Lower lobe of right lung (tissue), 2 donors: ENCODE measurements at places on chromosomes 6 and 20.
A peak's percentile ranks its signal among the peaks of the same experiment; 100 is the strongest.

GRCh38 chr20:9286501-9287461 lies 217.9 kb downstream of the PLCB4 start:
- no peak overlapping the region for H3K27ac ChIP-seq
- H3K4me1 ChIP-seq, result no peaks in the 10 kb centered on the region
- no peak for DNase-seq
- H3K36me3 ChIP-seq, result no peaks in the 10 kb centered on the region
- H3K27me3 ChIP-seq, result no peaks in the 10 kb centered on the region
- no peak overlapping the region for H3K4me3 ChIP-seq

GRCh38 chr20:61490721-61491120 lies 238.7 kb downstream of the CDH4 start:
- H3K27ac ChIP-seq, result no peak overlapping the region
- H3K36me3 ChIP-seq, result no peaks in the 10 kb centered on the region
- no peak overlapping the region for H3K4me3 ChIP-seq
- no peaks in the 10 kb centered on the region for H3K4me1 ChIP-seq
- DNase-seq, result no peak
- H3K27me3 ChIP-seq, result peaks cover 10% of the 10 kb centered on the region

DNA sequence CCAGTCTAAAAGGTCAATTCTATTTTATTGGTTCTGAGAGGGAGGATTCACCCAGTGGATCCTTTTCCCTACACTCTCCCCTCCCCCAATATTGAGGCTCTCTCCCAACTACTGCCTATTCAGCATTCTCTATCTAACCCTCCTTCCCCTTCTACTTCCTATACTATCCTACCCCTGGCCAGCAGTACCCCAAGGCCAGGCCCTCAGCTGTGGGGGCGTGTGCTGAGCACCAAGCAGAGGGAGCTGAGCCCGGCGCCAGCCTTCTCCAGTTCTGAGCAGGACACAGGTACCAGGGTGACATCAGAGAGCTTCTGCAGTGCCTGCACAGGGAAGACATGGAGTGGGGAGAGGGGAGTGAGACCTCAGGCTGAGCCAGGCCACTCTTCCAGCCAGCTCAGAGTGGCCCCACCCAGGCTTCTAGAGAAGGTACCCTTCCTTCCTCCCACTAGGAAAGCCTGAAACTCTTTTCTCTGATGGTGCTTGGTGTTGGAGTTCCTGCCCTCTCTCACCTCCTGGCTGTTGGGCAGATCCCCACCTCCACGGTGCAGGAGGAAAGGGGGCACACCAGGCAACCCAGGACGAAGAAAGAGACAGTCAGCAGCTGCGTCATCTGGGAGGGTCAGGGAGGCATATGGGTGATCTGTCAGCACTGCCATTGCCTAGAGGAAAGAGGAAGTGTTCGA lies 1.9 kb downstream of the DDAH2 start:
- peaks cover 41% of the 10 kb centered on the region for H3K36me3 ChIP-seq
- H3K4me1 ChIP-seq, result peaks cover 54% of the 10 kb centered on the region
- H3K4me3 ChIP-seq, result peak overlapping the region; percentile 91
- peak overlapping the region; percentile 93 for H3K27ac ChIP-seq
- no peaks in the 10 kb centered on the region for H3K27me3 ChIP-seq

- no peak for DNase-seq
- H3K36me3 ChIP-seq, result no peaks in the 10 kb centered on the region
- no peaks in the 10 kb centered on the region for H3K4me1 ChIP-seq
Observed at GRCh38 chr20:60087563-60088105, 129.4 kb downstream of the CDH26 start.

- DNase-seq, result no peak
- no peaks in the 10 kb centered on the region for H3K27me3 ChIP-seq
- H3K4me3 ChIP-seq, result no peak overlapping the region
- peaks cover 27% of the 10 kb centered on the region for H3K36me3 ChIP-seq
Observed at GRCh38 chr6:166563805-166564204, 22.7 kb downstream of the RAMACL start.

DNA sequence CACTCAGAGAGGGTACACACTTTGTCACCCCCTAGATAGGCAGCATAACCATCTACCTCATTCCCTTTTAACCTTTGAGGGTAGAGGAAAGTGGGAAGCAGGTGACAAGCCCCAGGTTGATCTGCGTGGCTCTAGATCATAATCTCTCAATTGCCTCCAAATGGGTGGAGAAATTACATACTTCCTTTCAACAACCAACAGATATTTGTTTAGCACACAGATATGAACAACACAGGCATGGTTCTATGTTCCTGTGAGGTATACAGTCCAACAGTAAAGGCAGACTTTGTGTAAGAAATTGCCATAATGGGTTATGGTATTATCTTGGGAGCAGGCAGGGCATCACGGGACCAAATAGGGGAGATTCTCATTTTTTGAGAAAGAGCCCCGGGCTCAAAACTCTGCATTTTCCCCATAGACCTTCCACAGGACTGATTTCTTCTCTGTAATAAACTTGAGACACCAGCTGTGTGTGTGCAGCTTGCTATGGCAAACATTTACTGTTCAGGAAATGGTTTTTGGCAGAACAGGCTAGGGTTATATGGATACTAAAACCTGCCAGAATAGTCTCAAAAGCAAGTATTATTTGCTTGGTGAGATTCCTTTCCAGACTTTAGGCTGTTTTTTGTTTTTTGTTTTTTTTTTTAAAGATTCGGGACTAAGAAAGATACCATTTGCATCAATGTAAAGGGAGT lies 126.2 kb downstream of the CD164 start:
- no peaks in the 10 kb centered on the region for H3K27me3 ChIP-seq
- H3K36me3 ChIP-seq, result no peaks in the 10 kb centered on the region
- no peak overlapping the region for H3K4me3 ChIP-seq
- DNase-seq, result no peak
- no peak overlapping the region for H3K27ac ChIP-seq

- no peaks in the 10 kb centered on the region for H3K27me3 ChIP-seq
- DNase-seq, result no peak
- no peak overlapping the region for H3K27ac ChIP-seq
- no peak overlapping the region for H3K4me3 ChIP-seq
- H3K36me3 ChIP-seq, result no peaks in the 10 kb centered on the region
Observed at GRCh38 chr20:51373713-51374455, 168.6 kb downstream of the NFATC2 start.

DNA sequence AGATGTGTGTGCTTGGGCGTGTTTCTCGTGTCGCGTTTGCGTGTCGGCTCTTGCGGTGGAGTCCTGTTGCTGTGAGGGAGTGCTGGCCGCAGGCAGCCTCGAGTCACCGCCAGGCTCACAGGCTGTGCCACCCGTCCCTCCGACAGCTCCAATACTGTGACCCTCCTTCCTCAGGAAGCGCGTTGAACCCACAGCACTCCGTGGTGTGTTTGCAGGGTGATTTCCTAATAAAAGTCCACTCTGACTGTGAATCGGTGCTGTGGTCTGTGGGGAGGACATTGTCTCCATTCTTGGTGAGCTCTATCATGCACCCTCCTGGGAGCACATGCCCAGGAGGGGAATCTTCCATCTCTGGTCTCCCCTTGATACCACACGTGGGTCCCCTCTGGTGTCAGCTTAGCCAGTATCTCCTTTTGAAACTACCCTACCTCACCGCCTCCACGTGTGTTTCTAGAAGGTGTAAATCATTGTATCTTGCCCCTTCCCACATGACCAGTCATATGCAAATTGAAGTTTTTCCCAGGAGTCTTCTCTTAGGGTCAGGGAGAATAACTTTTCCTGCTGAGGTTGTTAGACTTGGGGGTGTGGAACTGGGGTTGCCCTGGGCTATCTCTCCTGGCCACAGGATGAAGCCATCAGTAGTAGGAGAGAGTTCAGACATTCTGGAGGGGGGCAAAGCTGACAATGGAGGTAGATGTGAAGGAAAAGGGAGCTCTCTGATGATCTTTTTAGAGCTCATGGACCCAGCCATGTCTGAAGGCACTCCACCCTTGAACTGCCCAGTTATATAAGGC lies 13.3 kb upstream of the PCMTD2 start:
- H3K36me3 ChIP-seq, result no peaks in the 10 kb centered on the region
- peak; percentile 25 for DNase-seq
- H3K27ac ChIP-seq, result no peak overlapping the region
- H3K4me3 ChIP-seq, result no peak overlapping the region

- no peak for DNase-seq
- no peaks in the 10 kb centered on the region for H3K4me1 ChIP-seq
- H3K4me3 ChIP-seq, result no peak overlapping the region
- no peak overlapping the region for H3K27ac ChIP-seq
- H3K36me3 ChIP-seq, result no peaks in the 10 kb centered on the region
- no peaks in the 10 kb centered on the region for H3K27me3 ChIP-seq
Observed at GRCh38 chr20:9180481-9181257, 111.8 kb downstream of the PLCB4 start.

DNA sequence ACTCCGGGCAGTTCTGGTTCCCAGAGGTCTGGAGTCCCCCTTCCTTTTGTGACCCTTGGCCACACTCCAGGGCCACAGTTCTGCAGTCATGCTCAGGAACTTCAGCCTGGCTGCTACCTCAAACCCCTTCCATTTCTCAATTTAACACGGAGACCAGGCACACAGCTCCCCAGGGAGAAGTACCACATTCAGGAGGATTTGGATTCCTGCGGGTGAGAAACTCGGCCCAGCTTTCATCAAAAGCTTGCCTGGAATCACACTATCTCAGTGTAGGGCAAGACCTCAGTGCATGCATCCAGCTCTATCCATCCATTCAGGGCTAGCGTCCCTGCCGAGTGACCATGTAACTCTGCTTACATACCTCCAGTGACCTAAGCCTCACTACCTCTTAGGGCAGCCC lies 16.8 kb upstream of the IP6K3 start:
- DNase-seq, result no peak
- no peaks in the 10 kb centered on the region for H3K27me3 ChIP-seq
- no peak overlapping the region for H3K4me3 ChIP-seq
- no peaks in the 10 kb centered on the region for H3K36me3 ChIP-seq
- H3K4me1 ChIP-seq, result peaks cover 10% of the 10 kb centered on the region

DNA sequence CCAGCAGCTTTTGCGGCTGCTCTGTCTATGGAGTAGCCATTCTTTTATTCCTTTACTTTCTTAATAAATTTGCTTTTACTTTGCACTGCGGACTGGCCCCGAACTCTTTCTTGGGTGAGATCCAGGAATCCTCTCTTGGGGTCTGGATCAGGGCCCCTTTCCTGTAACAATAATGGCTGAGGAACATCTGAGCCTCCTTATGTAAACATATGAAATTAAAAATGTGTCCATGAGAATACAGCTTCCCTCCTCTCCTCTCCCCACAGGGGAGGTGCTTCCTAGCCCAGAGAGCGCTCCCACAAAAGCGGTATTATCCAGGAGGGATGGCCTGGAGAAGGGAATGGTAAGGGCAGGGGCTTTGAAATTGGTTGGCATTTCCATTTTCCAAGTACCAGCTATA lies 81.1 kb downstream of the PSMG4 start:
- DNase-seq, result no peak
- H3K27ac ChIP-seq, result no peak overlapping the region
- H3K4me3 ChIP-seq, result no peak overlapping the region

DNA sequence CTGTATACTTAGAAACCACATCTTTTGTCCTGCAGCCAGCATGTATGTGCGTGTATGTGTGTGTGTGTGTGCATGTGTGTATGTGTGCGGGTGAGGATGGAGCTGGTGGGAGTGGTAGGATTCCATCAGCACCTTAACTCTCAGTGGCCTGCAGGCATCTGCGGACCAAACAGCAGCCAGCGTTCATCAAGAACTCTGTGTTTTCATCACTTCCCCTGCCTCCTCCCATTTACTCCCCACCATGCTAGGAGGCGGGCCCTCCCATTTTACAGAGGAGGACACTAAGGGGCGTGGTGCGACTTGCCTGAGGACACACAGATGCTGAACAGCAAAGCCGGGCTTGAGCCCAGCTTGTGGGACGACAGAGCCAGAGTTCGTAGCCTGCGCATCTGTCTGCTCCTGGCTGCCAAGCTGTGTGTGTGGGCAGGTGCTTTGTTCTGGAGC lies 8.9 kb downstream of the VSTM2L start:
- no peaks in the 10 kb centered on the region for H3K36me3 ChIP-seq
- H3K4me1 ChIP-seq, result peaks cover 10% of the 10 kb centered on the region
- H3K27ac ChIP-seq, result no peak overlapping the region
- no peak for DNase-seq

GRCh38 chr6:102902471-102902870 lies 1509.0 kb downstream of the GRIK2 start:
- H3K27me3 ChIP-seq, result no peaks in the 10 kb centered on the region
- H3K27ac ChIP-seq, result no peak overlapping the region
- H3K4me3 ChIP-seq, result no peak overlapping the region
- no peaks in the 10 kb centered on the region for H3K36me3 ChIP-seq

GRCh38 chr6:63864061-63864460 lies 228.5 kb downstream of the PHF3 start:
- no peak overlapping the region for H3K27ac ChIP-seq
- no peak overlapping the region for H3K4me3 ChIP-seq
- H3K4me1 ChIP-seq, result no peaks in the 10 kb centered on the region
- no peaks in the 10 kb centered on the region for H3K36me3 ChIP-seq
- DNase-seq, result no peak

GRCh38 chr6:47235421-47235820 lies 74.3 kb downstream of the TNFRSF21 start:
- no peaks in the 10 kb centered on the region for H3K36me3 ChIP-seq
- H3K4me1 ChIP-seq, result peaks cover 16% of the 10 kb centered on the region
- no peaks in the 10 kb centered on the region for H3K27me3 ChIP-seq
- DNase-seq, result no peak

DNA sequence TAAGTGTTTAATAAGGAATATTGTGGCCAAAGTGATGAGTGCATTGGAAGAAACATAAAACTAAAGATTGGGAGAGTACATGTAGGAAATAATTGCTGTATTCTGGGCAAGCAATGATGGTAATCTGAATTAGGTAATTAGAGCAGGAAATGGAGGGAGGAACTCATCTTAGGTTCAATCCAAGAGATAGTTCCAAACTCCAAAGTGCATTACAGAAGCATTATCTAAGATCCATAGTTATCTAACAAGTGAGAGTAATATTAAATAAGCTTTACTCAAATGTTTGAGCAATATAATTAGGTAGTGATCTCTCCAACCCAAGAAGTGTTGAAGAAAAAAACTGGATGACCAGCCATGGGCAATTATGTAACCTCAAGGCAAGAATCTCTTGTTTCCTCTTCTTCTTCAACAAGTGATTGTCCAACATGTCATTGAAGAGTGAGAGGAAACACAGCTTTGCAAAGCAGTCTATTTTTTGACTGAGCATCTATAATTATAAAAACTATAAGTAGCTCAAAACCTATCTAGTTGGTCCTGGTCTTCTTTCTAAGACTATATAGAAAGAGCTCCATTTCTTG lies 181.2 kb upstream of the TNFAIP3 start:
- no peak overlapping the region for H3K27ac ChIP-seq
- no peak overlapping the region for H3K4me3 ChIP-seq
- H3K36me3 ChIP-seq, result no peaks in the 10 kb centered on the region
- no peak for DNase-seq
